ENCODE measurements at places on chromosomes 2 and 18.

DNA sequence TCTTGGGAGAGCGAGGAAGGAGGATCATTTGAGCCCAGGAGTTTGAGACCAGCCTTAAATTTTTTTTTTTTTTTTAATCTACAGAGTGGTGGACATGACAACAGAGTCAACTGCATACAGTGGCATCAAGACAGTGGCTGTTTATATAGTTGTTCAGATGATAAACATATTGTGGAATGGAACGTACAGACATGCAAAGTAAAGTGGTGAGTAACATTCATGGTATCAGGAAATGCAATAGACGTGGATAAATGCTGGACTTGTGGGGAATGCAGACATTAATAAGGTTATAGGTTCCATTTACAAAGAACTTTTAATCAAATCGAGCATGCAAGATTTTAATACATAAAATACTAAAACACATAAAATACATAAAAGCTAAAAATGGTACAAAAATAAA, 11.9 kb downstream of the WDR43 start:
- no peak for DNase-seq

GRCh38 chr2:73008766-73009135, 62.8 kb downstream of the SFXN5 start:
- no peak for DNase-seq

DNA sequence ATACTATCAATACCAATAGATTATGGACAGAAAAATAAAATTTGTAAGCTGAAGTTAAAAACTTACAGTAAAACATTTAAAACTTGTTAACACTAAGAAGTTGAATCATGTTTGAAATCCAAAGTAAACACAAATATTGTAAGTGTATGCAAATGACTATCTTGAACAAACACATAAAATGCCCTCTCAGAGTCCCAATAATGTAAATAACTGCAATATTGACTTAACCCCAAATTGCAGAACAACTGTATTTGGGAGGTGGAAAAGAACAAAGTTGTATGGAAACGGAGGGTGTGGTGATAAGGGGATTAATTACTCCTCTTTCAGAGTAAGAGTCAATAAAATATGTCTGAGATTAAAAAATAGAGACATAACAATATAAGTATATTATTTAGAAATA, 140.0 kb upstream of the NOL4 start:
- DNase-seq = no peak

DNA sequence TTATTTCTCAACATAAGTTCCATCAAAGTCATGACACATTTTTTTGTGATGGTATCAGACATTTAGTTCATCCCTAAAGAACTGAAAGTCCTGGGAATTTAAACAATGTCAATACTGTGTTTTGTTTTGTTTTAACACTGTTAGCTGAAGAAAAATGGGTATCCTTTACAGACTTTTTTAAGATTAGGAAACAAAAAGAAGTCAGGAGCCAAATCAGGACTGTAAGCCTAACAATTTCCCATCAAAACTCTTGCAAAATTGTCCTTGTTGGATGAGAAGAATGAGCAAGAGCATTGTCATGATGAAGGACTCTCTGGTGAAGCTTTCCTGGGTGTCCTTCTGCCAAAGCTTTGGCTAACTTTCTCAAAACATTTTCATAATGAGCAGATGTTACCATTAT, 69.4 kb downstream of the SRD5A2 start:
- no peak for DNase-seq

DNA sequence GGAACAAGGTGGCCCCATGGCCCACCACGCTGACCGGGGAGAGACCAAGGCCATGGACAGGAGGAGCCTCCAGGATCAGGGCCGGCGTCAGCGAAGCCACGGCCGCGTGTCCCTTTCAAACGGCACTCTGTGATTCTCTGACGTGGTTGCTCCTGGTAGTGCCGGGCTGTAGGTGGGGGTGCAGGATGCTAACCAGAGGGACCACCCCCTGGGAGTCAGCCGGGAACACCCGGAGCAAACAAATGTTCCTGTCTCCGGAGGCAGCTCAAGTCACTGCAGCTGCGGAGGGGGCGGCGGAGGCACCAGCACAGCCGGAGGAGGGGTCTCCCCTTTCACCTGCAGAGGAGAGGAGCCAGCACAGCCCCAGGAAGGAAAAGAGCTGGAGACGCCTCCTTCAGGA, 750.6 kb upstream of the SALL3 start:
- no peak for DNase-seq

DNA sequence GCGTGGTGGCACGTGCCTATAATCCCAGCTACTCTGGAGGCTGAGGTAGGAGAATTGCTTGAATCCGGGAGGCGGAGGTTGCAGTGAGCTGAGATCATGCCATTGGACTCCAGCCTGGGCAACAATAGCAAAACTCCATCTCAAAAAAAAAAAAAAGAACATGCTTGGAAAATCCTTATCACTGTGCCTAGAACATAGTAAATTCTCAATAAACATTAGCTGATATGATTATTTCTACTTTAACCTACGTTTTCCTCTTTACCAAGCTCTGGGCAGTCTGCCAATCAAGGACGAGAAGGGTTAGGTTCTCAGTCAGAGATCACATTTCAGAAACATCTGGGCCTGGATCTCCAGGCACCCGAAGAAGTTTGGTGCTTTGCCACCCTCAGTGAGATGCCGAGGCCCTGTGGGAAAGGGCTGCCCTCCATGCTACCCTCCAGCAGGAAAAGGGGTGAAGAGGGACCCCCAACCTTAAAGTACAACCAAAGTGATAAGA, 107.7 kb downstream of the BCL11A start:
- no peak for DNase-seq

DNA sequence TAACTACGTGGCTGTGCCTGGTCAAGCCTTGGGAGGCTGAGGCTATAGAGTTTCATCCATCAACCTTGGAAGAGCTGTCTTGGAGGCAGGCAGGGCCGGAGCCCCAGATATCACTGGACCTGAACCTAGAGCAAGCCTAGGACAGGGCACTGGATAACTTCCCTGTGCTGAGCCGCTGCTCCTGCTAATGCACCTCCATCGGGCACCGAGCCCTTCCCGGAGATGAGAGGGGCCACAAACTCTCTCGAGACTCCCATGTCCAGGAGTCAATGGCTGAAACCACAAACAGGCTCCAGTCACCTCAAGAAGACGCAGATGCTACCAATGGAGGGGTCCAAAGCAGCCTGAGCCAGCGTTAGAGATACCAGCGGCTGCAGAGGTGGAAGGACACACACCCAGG, 866.0 kb downstream of the LRP1B start:
- no peak for DNase-seq

GRCh38 chr2:108324531-108325255, 36.0 kb downstream of the SULT1C2 start:
- no peak for DNase-seq

DNA sequence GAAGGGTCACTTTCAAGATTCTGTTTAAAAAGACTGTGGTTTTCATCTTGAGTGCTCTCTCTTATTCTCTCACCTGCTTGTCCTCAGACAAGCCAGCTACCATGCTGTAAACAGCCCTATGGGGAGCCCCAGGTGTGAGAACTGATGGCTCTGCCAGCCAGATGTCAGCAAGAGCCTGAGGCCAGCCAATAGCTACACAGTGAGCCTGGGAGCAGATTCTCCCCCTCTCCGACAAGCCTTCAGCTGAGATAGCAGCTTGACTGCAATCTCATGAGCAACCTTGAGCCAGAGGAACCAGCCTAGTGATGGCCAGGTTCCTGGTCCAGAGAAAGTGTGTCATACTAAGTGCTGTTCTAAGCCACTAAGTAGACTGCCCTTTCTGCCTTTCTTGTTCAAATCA, 272.1 kb downstream of the NAPG start:
- no peak for DNase-seq

Measured in anterior cingulate cortex (tissue), 58 donors.